Activated naive CD4-positive, alpha-beta T cell treated with anti-CD3 and anti-CD28 coated beads, Interleukin-2, amount 50 U/mL, for 72 hours (primary cell): ENCODE measurements at places on chromosomes 16 and 17. TPM values are rescaled to one million over a fixed set of nuclear protein-coding genes. Genes with fewer than 3 reads are reported as not detected.

DNA sequence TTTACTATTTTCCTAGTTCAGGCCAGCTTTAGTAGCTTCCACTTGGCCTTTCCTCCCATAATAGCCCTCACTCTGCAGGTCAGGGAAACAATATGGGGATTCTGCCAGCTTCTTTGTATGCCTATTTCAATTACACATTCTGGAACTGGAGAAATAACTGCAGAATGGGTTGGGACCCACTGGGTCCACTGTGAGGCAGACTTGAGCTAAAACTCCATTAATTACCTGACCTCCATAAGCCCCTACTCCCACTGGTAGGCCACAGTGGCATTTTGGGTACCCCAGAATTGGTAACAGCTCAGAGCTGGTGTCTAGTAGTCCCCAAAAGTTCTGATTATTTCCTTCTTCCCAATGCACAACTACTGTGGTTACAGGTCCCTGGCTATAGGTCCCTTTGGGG is 16.7 kb upstream of the TENT4B start:
- DNase-seq, result no peak

GRCh38 chr17:81457401-81457800 is 55.2 kb downstream of the ACTG1 start:
- DNase-seq, result no peak

GRCh38 chr17:75087558-75088453 is at the start of gene SLC16A5:
SLC16A5 (plus strand) TSS chr17:75087954; CDS start chr17:75093637, 5,683 bp downstream.
- peak; percentile 49 for DNase-seq

DNA sequence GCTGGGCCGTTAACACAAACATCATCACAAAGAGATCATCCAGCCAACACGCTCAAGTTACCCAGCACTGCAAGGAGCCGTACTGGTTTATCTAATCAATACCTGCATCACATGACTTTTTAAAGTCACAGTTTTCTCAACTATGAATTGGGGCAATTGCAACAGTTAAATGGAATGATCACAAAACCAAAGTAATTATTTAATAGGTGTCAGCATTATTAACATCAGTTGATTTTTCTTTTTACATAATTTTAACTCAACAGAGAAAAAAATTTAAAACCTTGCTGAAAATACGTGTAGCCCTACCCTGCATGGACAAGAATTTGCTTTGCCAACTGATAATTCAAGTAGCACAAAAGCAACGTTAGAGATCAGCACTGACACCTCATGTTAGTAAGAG is 95.7 kb upstream of the SOX9 start:
- no peak for DNase-seq

DNA sequence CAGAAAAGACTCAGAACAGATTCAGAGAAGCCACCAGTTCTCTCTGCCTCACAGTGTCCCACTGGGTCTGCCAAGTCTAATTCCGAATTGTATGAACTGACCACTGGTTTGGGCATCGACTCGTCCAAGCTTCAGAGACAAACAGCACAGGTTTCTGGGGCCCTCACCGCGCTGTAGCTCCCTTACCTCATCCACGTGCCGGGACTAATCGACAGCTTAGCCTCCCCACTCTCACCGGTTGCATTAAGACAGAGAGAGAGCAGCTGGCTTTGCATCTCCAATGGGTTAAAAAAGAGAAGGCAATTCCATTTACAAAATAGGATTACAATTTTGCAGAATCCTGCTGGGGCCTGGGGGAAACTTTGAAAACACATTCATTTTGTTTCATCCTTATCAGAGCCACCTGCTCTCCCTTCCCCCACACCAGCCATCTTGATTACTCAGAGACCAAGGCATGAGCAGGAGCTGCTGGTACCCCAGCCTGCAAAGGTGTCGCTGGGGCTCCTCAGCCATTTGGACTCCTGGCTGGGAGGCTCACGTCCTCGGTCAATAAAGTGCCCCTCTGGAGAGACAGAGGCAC is 95.3 kb upstream of the RPL38 start:
- DNase-seq, result no peak

GRCh38 chr16:46857368-46857945 is 26.5 kb upstream of the C16orf87 start:
- DNase-seq, result no peak

DNA sequence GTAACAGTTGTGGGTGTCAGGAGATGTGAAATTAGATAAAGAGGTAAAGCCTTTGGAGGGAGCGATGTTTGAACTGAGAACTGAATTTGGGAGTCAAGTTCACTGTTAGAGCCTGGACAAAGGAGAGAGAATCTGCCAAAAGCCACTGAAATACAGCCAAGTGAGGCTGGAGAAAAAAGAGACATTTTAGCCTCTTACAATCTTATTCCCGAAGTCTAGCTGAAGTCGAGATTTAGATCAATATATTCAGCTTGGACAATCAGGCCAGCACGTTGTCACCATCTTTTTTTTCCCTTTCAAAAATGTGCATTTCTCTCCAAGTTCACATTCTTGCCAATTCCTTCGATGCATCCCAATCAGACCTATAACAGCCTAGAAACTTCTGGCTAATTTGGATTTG is 312.2 kb downstream of the RBFOX1 start:
- no peak for DNase-seq

DNA sequence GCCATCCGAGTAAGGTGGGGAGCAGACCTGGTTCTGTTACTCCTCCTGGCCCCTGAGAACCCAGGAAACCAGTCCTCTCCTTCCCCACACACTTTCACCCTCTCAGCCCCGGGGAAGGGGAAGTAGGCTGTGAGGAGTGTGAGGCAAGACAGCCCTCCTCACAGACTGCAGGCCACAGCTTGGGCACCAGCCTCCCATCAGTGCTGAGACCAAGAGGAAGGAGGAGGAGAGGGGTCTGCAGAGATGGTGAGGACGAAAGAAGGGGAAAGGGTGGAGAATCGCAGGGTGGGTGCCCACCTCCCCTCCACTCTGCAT is 7.0 kb downstream of the G6PC3 start:
- DNase-seq, result no peak

DNA sequence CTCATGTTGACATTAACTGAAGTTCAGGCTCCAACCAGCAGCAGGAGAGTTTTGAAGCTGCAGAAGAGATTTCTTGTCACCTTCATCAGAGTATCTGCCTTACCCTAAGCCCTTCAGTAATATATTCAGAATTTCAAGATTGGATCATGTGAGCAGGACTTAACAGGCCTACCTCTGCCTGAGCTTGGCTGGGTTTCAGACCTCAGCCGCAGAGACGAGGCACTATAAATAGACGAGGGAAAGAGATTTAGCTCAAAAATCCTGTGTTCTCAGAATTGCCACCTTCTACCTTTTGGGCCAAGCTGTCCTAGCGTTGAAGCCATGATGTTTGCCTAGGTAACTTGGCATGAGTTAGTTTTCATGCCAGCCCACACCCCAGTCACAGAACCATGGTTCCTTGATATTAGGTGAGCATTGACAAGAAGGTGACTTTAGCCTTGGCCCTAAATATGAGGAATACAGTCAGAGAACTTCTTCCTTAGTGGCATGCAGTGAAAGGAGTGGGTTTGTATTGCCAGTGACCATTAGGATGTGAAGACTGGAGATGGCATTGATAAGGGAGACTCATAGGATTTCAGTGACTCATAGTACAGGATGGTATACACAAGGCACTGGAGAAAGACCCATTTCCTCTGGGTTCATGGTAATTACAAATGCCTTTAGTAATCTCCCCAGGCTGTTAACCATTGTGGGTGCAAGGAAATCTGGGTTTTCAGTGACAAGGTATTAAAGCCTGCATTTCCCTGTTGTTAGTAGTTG is 224.3 kb downstream of the MSI2 start:
- DNase-seq, result no peak

The ANTKMT gene
- total RNA-seq, result 17.6 TPM

The ODAD4 gene
- 1.2 TPM for total RNA-seq

The GUCY2D gene
- total RNA-seq, result not detected
